ENCODE measurements at places on chromosomes 1 and 21.

DNA sequence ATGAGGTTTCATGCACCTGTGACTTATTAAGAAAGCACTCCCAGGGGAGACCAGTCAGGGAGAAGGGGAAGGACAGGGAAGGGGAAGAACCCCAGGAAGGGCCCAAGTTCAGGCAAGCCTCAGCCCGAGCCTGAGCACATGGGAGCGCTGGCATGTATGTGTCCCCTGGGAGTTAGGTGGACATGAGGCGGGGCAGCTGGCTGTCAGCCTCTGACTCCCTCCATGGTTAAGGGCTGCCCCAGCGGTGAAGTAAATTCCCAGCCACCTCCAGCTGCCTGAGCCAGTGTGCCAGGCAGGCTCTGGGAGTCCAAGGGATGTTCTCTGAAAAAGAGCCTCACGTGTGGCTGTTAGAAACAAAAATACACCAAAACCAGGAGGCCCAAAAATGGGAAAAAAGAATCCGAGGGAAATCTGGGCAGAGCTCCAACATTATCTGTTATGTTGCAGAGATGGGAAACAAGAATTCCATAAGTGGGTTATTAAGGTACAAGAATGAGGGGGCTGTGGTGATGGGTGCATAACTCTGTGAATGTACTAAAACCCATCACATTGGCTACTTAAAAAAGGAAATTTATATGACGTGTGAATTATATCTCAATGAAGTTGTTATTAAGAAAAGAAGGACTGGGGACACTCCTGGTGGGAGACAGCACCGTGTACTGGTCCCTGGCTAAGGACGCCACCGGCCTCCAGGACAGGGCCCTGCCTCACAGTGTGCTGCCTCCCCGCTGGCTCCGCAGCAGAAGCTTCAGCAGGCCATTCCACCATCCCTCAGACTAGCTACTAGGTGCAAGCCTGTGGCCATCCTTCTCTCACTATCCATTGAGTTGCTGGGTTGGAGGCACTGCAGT, 18.7 kb downstream of the DMRTB1 start:
- DNase-seq: no peak

DNA sequence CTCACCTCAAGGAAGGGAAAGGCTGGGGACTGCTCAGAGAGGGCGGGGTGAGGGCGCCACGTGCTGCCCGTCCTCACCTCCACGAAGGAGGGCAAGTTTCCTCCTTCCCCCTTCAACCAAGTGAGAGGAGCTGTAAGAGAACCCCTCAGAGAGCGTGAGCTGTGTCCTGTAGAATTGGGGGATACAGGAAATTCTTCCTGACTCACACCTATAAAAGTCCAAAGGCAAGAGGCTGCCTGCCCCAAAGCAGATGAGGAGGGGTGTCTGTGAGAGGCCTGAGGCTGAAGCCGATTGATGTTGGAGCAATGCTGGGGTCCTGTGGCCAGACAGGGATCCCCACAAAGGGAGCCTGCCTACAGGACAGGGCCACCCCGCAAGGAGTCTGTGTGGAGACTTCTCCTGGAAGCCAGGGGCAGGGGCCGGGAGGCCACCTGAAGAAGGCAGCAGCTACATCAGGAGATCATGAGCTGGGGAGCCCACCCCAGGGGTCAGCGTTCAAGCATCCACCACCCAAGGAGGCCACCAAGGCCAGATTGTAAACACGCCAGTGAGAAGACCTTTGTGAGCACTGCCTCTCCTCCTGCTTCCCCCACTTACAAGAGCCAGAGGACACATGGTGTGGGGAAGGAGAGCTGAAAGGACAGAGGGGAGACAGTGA, 27.7 kb downstream of the S100A6 start:
- DNase-seq: no peak

- no peak for DNase-seq
Measured at GRCh38 chr1:36554323-36554628, 71.6 kb upstream of the CSF3R start.

DNA sequence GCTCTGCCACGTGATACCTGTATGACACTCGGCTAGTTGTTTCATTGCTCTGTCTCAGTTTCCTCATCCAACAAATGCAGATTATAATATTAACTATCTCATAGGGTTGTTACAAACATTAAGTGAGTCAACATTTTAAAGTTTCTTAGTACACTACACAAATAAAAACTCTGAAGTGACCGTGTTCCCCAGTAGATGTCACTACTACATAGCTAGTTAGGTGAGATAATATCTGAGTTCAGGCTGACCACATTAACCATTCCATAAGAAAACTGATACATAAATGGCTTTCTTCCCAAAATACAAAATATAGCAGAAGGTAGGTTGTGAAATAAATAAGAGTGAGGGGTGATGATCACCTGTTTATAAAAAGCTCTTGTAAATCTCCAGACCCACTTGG, 214.1 kb downstream of the NUF2 start:
- no peak for DNase-seq

GRCh38 chr21:15592271-15592860, 137.4 kb upstream of the USP25 start:
- DNase-seq: no peak

DNA sequence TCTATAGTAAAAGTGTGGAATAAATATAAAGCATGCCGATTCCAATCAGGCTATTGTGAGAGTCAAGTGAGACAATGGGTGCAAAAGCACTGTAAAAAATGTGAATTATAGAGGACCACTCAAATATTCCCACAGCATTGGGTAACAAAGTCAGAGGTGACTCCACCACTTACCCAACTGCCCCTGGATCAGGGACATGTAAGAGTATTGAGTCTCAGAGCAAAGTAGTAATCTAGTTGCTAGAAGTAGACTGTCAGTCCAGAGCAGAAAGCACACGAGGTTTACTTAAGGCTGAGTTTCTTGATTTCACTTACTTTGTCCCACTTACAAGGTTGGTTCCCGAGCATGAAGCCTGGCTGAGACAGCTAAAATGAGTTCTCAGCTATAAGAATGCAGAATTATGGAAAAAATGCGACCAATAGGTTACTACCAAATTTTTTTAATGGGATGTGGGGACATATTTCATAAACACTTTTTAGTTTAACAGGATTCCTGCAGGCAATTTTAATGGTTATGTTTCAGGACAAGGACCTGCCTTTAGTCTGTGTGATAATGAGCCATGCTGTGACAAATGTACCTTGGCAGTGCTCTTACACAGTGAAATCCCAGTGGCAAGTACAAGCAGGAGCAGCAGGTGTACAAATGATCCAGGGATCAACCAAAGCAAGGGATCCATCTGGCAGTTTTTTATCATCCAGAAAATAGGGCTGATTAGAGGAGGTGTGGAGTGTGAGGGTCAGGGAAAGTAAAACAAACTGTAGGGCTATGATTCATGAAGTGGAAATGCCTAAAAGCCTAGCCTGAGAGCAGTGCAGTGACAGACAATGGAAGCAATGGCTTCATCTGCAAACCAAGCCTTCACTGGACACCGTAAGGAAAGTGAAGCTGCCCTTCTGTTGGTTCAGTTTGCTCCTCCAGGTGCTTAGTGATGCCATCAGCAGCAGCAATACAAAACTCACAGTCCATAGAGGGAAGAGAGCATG, 156.2 kb upstream of the SPAG17 start:
- no peak for DNase-seq
